ENCODE measurements at places on chromosomes 16 and 17.

DNA sequence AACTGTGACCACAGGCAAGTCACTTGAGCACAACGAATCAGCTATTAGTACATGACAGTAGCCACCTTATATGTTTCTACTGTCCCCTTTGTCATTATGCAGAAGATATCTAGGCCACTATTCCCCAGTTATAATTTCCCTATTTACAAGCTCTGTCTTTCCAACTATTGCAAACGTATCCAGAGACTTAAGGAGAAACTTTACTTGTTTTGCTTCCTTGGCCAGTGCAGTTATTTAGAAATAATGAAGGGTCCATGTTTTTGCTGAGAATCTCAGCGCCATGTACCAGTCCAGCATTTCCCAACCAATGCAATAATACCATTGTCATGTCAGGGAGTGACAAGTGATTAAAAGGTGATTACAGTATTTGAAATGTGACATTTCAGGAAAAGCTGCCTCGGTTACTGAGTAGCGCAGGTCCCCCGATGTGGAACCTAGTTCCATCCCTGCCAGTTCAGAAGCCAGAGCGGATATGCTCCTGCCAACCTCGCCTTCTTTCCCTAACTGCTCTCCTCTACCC is 743 bp downstream of the ZNF624 start:
- no peak for DNase-seq

DNA sequence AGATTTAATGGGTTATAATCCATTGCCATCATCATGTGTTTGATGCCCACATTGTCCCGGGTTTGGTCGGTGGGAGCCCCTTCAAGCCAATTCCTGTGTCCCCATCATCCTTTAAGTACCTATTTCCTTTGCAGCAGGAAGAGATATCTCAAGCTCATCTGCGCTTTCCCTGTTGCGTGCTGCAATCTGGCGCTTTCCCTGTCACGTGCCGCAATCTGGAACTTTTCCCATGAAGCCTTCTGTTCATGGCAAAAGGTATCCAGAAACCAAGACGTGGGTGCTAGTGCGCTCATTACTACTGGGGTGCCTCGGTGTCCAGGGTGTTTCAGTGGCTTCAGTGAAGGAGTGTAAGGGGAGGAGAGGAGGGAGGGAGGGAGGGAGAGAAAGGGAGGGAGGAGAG is 174.6 kb upstream of the ZNF469 start:
- DNase-seq: no peak

DNA sequence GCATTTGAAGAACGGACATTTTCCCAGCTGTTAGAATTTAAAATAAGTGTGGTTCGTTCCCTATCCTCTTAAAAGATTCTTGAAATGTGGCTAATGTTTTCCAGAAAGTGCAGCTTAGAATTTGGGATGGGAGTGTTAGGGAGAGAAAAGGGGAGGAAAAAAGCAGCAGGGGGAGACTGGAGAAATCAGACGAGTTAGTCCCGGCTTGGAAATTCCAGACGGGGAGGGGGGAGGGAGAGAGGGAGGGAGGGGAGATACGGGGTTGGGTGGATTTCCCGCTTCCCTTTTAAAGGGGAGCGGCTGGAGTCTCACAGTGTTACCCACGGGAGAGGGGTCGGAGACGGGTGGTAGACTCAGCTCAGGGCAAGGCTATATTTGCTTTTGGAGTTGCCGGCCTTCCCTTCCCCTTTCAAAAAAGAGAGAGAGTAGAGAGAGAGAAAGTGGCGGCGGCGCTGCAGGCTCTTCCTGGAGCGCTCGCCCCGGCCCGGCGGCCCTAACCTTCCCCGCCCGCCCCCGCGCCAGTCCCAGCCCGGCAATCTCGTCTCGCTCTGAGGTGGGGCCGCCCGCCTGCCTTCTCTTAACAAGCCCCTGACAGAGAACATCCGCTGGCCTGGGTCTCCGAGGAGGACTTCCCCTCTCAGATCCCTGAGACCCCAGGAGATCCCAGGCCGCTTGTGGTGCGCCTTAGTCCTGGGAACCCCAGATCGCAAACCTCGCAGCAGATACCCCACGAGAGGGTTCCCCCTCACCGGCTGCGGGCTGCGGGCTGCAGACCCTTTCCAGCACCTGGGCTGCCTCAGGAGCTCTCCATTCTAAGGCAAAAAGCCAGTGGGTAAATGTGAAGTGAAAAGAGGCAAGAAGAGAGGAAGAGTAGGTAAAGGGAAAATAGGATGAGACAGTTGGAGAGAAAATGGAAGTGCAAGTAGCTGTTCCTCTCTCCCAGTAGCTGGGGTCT is 6.6 kb downstream of the IGF2BP1 start:
- DNase-seq: no peak

- DNase-seq: peak; percentile 66
Observed at GRCh38 chr17:81253358-81254131, 14.4 kb downstream of the NDUFAF8 start.

DNA sequence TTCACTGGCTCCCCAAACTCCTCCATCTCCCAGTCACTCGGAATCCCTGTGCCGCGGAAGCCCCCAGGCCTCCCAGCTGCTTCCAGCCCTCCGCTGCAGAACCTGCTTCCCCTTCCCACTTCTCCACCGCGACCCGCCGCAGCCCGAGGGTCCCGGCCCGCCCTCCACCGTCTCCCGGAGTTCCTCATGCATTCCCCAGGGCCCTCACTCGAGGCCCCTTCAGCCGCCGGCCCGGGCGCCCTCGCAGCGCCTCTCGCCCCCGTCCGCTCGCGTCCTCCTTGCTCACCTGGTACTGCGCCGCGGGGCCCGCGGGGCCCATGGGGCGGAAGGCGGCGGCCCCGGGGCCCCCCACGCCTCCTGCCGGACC is 329 bp downstream of the SMARCD2 start:
- DNase-seq: no peak

- no peak for DNase-seq
Observed at GRCh38 chr16:51408357-51408756, 257.3 kb upstream of the SALL1 start.

DNA sequence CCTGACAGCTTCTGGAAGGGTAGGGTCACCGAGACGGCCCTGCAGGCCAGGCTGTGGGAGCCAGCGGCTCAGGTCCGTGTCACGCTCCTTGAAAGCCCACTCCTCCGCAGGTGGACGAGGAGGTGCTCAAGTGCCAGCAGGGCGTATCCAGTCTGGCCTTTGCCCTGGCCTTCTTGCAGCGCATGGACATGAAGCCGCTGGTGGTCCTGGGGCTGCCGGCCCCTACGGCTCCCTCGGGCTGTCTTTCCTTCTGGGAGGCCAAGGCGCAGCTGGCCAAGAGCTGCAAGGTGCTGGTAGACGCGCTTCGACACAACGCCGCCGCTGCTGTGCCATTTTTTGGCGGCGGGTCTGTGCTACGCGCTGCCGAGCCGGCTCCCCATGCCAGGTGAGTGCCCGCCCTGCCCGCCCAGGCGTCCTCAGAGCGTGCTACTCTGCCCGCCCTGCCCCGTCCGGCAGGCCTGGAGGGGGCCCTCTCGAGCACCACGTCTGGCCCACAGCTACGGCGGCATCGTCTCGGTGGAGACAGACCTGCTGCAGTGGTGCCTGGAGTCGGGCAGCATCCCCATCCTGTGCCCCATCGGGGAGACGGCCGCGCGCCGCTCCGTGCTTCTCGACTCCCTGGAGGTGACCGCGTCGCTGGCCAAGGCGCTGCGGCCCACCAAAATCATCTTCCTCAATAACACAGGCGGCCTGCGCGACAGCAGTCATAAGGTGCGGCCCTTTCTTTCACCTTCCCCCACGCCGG is 1.3 kb downstream of the NAGS start:
- no peak for DNase-seq

GRCh38 chr17:82927661-82928601 is 88.1 kb upstream of the ZNF750 start:
- no peak for DNase-seq

Measured in tibial nerve (tissue), 4 donors.